NCI-H2171 (cell line): ENCODE measurements at places on chromosomes 13 and 19.

DNA sequence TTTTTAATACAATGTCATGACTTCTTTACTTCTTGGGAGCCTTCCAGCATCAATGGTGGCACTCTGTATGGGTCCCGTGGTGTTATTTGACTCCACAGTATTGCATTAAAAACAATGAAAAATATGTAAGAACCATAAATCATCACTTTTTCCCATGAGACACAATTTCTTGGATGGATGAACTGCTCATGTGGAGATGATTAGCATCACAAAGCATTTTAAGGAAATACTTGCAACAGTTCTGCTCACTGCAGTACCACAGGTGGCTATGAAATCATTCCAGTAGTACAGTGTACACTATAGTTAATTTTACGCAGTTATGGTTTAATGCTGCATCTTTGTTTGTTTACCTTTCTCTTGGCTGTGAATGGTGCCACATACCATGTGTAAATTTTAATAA lies 37.2 kb upstream of the C1QTNF9B start:
- no peak for DNase-seq

- no peak for DNase-seq
These were observed 412.1 kb downstream of the KLF12 start for GRCh38 chr13:73722120-73722519.

DNA sequence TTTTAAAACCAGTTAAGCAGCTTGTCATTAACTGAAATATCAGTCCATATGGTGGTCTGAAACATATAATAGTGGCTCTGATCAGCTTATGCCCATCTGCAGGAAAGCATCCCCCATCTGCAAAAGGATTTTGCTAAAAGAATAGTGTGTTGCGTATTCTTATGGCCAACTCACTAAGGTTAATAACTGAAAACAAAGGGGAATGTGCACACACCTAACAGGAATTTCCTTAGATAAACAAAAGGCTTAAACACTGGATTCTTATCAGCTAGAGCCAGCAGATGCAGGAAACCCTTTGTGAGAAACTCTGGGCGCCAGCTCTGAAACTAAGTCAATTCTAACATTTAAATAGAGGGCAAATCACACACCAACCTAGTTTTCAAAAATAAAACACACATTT lies 22.1 kb downstream of the VPS36 start:
- DNase-seq, result no peak

- no peak for DNase-seq
These were observed 71.4 kb upstream of the CLDN10 start for GRCh38 chr13:95480791-95481780.

GRCh38 chr13:51643882-51644281 lies 59.6 kb downstream of the WDFY2 start:
- no peak for DNase-seq

- peak; percentile 65 for DNase-seq
These were observed 2.9 kb upstream of the NRTN start for GRCh38 chr19:5801796-5802619.

DNA sequence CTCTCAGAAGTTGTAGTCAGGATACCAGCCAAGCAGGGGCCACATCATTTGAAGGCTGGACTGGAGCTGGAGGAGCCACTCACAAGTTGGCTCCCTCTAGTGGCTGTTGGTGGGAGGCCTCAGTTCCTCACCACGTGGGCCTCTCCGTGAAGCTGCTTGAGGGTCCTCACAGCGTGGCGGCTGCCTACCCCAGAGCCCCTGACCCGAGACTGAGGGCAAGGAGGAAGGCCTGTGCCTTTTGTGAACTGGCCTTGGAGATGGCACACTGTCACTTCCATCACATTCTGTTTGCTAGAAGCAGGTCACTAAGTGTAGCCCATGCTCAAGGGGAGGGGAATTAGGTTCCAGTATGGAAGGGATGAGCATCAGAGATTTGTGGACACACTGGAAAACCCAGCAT lies 14.6 kb downstream of the GNA11 start:
- DNase-seq, result peak; percentile 42

DNA sequence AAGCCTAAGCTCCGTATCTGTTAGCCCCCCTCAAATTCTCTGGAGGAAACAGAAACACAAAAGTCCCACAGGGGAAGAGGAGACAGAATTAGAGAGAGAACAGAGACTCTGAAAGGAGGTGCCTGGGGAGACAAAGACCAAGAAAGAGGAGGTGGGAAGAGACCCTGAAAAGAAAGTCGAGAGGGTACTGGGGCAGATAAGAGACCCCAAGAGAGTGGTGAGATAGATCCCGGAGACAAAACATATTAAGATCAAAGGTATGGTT lies 915 bp upstream of the GRWD1 start:
- DNase-seq, result no peak

DNA sequence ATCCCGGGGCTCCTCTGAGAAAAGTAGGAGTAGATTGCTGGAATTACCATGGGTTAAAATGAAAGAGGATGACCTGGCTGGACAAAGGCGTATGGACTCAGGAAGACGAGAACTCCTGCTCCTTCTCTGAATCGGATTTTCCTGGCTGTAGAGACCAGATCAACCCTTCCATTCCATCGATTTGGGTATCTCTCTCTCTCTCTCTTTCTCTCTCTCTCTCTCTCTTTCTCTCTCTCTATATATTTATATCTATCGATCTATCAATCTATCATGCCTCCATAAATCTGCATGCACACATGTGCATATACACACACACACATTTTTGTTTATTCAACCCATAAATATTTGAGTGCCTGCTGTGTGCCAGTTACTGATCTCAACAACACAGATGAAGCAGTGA lies 234.9 kb downstream of the LMO7 start:
- DNase-seq, result no peak

DNA sequence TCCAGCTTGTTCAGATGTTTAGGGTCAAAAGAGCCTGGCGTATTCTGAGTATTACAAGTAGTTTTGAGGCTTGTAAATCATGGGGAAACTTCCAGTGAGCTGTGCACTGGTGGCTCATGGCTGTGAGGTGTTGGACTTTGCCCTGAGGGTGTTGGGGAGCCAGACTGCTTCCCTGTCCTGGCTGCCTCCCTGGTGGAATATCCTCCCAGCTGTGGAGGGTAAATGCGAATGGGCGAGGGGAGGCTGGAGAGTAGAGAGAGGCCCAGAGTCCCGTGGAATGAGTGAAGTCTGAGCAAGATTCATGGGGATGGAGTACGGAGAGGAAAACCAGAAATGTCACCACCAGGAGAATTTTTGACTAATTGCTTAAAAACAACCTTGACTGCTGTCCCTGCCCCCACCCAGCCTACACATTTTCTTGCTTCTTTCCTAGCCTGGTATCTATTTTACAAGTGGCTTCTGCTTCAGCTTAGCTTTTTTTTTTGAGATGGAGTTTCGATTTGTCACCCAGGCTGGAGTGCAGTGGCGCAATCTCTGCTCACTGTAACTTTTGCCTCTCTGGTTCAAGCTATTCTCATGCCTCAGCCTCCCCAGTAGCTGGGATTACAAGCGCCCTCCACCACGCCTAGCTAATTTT lies 3.7 kb downstream of the SNRPA start:
- DNase-seq, result no peak

DNA sequence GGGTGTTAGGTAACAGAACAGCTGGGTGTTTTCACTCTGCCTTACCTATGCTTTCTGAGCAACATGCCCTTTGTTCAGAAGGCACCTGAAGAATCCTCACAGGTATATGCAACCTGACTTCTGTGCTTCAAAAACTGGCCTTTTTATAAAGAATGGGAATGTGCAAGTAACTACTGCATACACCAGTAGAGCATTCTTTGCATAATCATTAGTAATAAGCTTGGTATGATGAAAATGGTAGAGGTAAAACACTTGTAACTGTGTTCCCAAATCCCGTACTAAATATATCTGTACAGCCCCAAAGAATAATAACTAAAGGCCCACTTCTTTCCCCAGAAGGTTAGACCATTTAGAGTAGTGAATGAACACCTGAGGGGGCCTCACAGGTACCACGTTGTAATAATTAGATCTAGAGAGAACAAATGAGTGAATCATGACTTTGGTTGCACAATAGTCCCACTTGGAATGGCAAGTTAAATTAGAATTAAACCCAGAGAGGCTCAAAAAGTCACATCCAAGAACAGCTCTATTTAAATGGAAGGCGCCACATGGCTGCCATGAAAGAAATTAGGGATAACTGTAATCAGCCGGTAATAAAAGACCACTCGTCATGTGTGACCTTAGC lies 413.9 kb downstream of the KLF12 start:
- no peak for DNase-seq

GRCh38 chr13:99307648-99308339 lies 595 bp upstream of the GPR183 start:
- no peak for DNase-seq

- peak; percentile 35 for DNase-seq
These were observed 1.3 kb downstream of the ICAM5 start for GRCh38 chr19:10290876-10291553.

DNA sequence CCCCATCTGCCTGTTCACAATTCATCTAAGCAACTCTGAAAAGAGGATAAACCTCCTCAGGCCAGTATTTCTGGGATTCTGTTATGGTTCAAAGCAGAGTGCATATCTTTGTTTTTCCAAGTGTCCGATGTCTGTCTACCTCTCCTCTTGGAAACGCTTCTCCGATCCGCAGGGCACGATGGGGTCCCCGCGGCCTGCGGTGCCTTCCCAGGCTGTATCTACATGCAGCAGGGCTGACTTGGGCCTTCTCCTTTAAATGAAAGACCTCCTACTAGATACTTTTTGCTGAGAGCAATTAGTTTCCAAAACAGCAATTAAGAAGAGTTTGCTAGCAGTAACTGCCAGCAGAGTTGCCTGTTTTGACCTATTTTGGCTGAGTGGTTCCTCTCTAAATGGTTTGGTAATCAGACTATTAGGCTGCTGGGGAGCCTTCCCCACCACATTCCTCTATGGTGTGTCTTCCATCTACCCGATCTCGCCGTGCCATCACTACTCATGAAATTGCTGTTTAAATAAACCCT lies 23.5 kb downstream of the COL4A2 start:
- DNase-seq, result no peak

DNA sequence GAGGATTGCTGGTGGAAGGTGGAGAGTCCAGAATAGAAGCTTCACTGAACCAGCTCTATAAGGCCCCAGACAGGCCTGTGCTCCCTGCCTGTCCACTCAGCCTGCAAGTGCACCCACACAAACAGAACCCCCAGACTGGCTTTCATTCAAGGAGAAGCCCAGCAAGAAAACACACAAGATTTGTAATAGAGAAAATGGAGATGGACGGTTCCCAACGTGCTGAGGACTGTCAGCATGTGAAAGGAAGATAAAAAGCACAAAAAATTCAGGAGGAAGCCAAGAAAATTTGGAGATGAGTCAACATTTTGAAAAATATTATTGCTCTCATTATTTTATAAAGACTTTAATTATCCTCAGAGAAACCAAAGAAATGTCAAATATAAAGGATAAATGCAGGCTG lies 218.2 kb upstream of the SLC10A2 start:
- no peak for DNase-seq

DNA sequence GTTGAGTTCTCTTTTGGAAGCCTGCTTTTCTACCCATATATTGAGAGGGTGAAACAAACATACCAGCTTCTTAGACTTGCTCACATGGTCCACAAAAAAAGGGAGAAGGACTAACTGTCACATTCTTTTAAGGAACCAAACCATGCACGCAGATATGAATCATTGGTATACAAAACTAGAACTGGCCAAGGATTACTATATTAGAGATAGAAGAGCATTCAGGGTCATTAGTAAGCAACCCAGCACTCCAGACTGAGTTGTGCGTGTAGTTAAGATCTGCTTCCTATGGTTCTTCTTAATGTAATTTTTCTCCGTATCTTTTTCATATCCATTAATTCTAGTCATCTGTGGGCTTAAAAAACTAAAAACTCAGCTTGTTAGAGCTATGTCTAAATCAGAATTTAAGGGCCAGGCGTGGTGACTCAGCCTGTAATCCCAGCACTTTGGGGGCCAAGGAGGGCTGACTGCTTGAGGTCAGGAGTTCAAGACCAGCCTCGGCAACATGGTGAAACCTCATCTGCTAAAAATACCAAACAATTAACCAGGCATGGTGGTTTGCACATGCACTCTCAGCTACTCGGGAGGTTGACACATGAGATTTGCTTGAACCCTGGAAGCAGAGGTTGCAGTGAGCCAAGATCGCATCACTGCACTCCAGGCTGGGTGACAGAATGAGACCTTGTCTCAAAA lies 19.6 kb downstream of the ALG5 start:
- DNase-seq, result no peak

DNA sequence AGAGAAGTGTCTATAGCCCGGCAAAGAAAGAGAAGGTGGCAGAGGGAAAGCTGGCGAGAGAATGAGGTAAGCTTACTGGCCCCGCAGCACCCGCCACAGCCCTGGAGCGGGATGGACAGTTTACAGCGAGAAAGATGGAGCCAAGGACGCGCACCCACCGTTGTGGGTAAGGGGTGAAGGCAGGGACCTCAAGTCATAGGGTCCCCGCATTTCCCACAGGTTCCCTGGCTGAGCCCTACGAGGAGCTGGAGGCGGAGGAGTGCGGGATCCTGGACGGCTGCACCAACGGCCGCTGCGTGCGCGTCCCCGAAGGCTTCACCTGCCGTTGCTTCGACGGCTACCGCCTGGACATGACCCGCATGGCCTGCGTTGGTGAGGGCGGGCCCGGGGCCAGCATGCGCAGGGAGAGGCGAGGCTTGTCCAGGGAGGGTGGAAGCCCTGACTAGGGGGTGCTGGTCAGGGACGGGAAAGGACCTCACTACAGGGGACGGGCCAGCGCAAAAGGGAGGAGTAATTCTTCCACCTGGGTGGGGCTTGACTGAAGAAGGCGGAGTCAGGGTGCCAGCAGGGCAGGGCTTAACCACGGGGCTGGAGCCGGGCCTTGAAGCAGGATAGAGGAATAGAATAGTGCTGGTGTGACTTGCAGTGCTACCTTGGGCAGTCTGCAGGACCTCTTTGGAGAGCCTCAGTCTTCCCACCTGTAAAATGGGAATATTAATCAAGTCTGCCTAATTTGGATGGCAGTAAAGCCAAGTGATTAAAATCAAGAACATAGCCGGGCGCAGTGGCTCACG lies 26.5 kb downstream of the LTBP4 start:
- DNase-seq, result no peak
